CD4-positive, alpha-beta T cell treated with Interleukin-6 at 100 ng/mL for 8 hours (primary cell): ENCODE measurements at places on chromosomes 5 and 9.

- DNase-seq, result no peak
These were observed 26.8 kb downstream of the GLRA1 start for GRCh38 chr5:151897896-151898295.

- DNase-seq, result no peak
These were observed 95.4 kb downstream of the JAKMIP2 start for GRCh38 chr5:147687118-147687517.

- DNase-seq, result no peak
These were observed 38.3 kb downstream of the TRIO start for GRCh38 chr5:14181299-14181968.

DNA sequence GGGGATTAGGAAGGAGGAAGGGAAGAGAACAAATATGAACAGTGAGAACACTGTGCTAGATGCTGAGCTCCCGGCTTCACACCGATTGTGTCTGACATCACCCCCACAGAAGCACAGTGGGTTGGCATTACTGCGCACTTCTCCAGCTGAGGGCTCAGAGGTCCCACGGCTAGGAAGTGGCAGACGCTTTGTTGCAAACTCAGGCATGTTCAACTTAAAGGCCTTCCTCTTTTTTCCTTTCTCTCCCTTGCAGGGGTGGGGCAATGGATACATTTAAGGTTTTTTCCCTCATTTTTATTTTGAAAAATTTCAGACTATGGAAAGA lies 15.5 kb upstream of the SHB start:
- no peak for DNase-seq

GRCh38 chr9:16121601-16122286 lies 568.9 kb downstream of the CCDC171 start:
- DNase-seq, result no peak

GRCh38 chr9:76231001-76231400 lies 163.2 kb downstream of the RFK start:
- no peak for DNase-seq

GRCh38 chr9:33737811-33738606 lies 57.4 kb upstream of the PRSS3 start:
- DNase-seq, result no peak

DNA sequence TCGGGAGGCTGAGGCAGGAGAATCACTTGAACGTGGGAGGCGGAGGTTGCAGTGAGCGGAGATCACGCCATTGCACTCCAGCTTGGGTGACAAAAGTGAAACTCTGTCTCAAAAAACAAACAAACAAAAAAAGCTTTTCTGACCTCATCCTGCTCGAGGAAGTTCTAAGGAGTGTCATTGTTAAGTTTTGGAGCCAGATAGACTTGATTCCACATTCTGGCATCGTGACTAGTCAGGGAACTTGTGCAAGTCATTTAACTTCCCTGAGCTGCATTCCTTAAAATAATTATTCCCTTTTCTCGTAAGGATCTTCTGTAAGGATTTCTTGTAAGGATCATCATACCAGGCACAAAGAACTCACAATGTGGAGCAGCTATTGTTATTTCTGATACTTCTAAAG lies 26.2 kb downstream of the SNX24 start:
- no peak for DNase-seq

- DNase-seq, result no peak
These were observed 65.0 kb downstream of the UGCG start for GRCh38 chr9:111961575-111961974.

GRCh38 chr5:141373673-141374317 lies at the start of gene PCDHGA6:
Gene PCDHGA6 (plus strand): TSS chr5:141373891. CDS start chr5:141374084, 193 bp downstream.
- DNase-seq, result no peak

DNA sequence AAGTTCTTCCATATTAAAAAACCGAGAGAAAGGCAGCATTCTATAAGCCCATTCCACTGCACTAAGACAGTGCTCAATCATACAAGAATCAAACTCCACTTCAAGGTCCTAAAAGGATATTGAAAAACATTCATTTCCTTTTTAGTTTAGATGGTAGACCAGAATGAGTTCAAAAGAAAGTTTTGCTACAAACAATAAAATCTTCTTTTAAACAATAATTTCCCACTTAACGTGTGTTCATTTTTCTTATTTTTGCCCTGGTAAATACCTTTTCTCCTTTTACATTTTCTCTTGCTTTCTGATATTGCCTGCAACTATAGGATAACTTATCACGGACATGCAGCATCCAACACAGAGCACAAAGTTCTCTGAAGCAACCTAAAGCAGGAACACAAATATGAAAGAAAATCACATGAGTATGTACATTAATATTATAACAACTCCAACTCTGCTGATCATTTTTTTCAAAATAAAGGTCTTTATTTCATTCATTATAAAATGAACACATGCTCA lies 61.7 kb downstream of the CPLANE1 start:
- no peak for DNase-seq

GRCh38 chr9:17088566-17088965 lies 46.3 kb upstream of the CNTLN start:
- no peak for DNase-seq

- DNase-seq, result no peak
These were observed 10.9 kb downstream of the C5orf52 start for GRCh38 chr5:157682257-157682656.

- DNase-seq, result no peak
These were observed 524 bp downstream of the FUBP3 start for GRCh38 chr9:130579738-130580463.

DNA sequence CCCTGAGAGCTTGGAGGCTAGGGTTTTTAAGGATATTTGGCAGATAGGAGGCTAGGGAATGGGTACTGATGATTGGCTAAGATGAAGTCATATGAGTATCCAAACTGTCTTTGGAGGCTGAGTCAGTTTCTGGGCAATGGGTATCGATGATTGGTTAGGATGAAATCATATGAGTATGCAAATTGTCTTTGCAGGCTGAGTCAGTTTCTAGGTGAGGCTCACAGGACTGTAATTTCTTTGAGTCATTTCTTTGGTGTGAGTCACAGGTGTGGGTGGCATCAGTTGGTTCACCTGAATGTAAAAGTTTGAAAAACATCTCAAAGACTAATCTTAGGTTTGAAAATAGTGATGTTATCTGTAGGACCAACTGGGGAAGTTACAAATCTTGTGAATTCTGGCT lies 1068.0 kb downstream of the NR2F1-AS1 start:
- no peak for DNase-seq

DNA sequence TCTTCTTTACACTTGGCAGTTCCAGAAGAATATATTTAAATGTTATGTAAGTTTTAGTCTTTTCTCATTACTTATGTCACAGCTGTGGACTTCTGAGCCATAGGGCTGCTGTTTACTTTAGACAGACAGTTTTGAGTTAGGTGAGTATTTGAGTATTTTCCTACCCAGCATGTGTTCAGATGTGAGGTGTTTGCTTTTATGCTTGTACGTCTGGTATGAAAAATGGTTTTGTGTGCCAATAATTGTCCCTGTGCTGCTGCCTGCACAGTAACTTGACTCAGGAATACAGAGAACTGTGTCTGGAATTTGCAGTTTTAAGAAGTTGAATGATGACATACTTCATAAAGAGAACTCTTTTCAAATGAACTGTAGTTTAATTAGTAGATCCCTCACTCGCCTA lies 20.8 kb downstream of the MEGF10 start:
- DNase-seq, result no peak

DNA sequence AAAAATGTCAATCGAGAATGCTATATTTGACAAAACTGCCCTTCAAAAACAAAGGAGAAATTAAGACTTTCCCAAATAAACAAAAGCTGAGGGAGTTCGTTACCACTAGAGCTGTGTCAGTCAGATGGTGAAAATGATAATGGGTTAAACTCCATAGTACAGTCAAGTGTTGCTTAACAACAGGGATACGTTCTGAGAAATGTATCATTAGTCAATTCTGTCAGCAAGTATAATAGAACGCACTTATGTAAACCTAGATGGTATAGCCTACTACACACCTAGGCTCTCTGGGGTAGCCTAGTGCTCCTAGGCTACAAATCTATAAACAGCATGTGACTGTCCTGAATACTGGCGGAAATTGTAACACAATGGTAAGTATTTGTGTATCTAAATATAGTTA lies 138.7 kb downstream of the DRD1 start:
- no peak for DNase-seq

DNA sequence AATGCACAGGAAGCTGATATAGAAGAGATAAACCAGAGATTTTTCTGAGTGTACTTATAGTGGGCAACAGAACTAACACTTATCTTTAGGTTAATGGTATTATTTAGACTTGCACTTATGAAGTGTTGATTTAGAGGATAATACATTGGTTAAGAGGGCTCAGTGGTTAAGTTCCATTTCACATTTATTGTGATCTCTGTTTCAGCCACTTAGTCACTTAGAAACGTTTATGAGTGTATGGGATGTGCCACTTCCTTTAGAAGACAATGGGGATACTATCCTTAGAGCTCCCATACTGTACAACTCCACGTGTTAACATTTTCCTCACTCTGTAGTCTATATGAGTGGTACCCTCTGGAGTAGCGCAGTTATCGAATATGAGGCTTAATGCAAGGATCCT lies 57.5 kb downstream of the PIP5K1B start:
- DNase-seq, result no peak

- DNase-seq, result no peak
These were observed 22.5 kb upstream of the SHB start for GRCh38 chr9:38091310-38092199.

- DNase-seq, result no peak
These were observed 22.4 kb upstream of the ANGPTL2 start for GRCh38 chr9:127144670-127145445.

DNA sequence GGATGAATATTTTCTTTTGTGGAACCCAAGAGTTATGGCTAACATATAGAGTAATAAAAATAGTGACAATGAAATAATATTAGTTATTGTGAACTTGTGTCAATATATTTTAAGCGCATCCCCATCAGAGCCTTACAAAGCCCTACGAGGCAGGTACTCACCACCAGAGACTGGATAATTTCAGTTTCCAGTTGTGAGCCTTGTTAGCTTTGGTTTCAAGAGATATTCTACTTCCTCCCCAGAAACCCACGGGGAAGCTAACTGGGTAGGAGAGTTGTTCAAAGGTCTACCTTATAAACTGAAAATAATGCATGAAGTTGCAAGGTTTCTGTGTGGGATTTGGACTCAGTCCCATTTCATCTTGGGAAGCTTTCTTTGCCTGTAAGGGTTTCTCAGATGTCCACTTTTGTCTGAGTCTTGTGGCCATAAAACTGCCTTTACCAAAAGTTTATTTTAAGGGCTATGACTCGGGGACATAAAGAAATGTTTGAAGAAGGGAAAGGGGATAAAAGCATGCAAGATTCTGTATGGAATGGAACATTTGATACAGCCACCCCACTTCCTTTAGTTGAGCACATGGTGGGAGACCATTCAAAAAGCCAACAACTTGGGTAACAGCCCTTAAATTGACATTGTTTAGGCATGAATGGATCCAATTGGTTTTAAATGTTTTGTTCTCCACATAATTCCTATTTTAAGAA lies 57.4 kb upstream of the ANKRD55 start:
- DNase-seq, result no peak

GRCh38 chr9:77763566-77763965 lies 115.4 kb upstream of the GNA14 start:
- no peak for DNase-seq

GRCh38 chr5:108451269-108451668 lies 69.4 kb upstream of the FBXL17 start:
- no peak for DNase-seq

DNA sequence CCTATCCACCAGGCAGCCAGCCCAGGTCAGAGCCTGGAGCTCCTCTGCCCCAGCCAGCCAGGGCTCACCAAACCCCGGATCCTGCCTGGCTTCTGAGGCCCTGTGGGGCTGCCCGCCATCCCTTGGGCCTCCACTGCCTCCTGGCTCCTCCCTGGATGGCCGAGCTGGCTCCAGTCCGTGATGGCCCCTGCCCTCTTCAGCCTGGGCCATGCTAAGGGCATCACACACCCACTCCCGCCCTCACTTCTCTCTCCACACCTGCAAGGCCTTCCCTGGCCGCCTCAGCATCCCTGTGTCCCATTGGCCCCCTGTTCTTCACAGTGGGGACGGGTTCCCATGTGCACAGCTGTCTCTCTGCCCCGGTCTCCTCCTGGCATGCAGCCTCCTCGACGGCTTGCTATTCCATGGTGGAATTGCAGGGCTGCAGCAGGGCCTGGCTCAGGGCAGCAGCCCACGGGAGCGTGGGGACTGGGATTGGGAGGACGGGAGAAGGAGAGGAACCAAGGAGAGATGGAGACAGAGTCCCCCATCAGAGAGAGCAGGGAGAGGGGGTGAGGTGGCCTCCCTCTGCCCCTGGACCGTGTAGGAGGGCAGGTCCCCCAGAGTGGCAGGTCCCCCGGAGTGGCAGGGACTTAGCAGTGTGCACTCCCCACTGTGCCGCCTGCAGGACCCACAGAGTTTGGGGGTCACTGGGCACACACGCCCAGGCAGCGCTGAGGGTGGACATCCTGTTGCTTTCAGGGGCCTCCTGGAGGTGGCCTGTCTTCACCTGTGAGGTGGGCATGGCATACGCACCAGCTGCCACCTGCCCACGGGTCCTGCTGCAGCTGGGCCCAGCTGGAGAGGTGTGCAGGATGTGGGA lies 16.7 kb upstream of the RNU6ATAC start:
- DNase-seq, result no peak

DNA sequence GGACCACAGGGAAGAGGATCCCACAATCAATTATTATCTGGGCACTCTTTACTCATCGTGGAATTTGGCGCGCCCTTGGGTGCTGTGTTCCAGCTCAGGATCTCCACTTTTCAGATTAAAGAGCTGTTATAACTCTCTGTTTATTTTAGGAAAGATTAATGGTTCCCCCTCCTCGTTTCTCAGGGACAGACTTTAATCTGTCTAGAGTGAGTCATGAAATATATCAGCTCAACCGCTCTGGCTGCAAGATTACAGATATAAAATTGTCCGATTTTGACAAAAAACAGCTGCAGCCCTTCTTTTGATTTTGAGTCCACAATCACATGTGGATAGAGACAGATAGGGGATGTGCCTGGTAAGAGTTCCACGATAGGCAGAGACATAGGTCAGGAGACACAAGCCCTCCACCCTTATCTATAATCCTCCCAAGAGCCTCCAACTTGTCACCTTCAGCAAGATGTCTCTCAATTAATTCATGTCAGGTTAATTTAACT lies 77.6 kb upstream of the ANKRD55 start:
- no peak for DNase-seq

DNA sequence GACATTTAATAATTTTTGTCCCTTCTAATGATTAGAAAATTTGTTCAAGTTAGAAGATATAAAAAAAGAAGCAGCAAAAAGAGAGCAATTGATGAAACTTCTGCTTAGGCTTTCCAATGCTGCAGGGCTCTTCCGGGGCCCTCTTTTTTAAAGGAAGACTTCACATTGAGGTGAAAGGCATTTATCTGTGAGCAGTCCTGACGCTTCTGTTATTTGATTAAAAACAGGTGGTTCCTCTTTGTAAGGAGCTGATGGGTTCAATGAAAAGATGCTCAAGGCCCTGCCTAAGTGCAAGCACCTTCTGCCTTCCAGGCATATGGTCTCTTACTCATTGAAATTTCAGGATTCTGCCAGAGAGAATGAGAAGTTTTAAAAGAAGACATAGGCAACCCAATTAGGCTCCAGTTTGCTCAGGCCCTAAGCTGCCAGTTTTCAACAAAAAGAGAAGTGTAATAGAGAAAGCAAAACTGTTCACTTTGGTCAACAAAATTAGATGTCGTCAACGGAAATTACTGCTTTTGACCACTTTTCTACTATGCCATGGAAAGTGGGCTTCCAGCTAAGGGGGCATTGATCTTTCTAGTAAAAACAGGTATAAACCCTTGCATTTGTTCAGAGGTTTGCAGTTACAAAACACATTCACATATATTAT lies 100.2 kb downstream of the INSYN2B start:
- no peak for DNase-seq

- no peak for DNase-seq
These were observed 26.7 kb downstream of the EBF1 start for GRCh38 chr5:159073026-159073425.
